Frontal cortex (tissue), 4 donors: ENCODE measurements at places on chromosomes 12 and 14.

DNA sequence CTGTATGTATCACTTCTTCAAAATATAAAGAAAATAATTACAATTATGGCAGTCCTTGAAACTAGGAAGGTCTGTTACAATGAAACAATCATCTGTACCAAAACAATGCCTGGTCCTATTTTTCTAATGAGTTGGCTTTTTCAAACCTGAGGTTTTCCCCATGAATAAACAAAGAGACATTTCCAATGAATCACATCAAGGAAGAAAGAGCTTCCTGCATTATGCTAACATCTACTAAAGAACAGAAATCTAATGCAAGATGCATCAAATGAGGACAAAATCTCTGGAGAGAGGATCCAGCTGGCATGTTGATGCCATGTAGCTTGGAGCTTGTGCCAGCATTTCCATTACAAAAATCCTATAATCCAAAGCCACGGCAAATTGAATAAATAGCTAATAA, 29.3 kb downstream of the NIN start:
- no peak for DNase-seq

- no peak for DNase-seq
These were observed 118.8 kb upstream of the DIO3 start for GRCh38 chr14:101442451-101442850.

- no peak for DNase-seq
These were observed 60.0 kb upstream of the FZD10 start for GRCh38 chr12:130102266-130102665.

- DNase-seq = no peak
These were observed 90.2 kb upstream of the HECTD1 start for GRCh38 chr14:31297701-31298344.

GRCh38 chr14:87566991-87567390, 426.0 kb downstream of the GALC start:
- DNase-seq = no peak

GRCh38 chr14:52355016-52355431, 40.9 kb downstream of the PTGER2 start:
- no peak for DNase-seq

DNA sequence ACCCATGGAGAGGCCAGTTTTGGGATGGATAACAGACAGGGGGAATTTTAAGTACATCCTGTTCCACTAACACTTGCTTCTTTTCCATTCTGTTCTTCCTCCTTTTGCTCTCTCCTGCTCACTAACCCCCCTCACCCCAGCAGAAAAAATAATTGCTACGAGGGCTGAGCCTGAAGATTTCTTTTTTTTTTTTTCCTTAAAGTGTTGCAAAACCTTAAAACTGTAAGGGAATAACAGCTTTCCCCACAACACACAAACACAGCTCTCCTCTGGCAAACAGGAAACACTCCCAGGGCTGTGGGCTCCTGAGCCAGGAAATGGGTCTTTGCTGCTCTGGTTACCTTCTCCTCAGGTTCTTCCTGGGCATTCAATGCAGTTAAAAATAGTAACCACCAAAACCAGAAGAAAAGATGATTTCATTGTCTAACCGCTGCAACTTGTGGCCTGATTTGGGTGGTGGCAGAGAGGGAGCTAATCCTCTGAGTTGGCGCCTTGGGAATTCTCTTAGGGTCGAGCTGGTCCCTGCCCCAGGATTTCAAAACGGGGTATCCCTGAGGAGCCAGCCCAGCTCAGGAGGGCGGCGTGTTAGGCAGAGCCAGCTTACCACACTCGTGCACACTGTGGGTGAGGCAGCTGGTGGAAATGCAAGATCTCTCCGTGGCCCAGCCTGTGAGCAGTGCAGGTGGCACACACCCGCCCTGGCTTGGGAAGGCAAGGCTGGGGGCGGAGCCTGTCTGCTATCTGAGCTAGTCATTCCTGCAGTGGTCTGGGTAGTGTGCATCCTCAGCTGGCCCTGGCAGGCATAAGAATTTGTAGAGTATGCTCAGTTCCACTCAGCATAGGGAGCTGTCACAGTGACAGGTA, 17.1 kb upstream of the EMP1 start:
- DNase-seq = no peak

DNA sequence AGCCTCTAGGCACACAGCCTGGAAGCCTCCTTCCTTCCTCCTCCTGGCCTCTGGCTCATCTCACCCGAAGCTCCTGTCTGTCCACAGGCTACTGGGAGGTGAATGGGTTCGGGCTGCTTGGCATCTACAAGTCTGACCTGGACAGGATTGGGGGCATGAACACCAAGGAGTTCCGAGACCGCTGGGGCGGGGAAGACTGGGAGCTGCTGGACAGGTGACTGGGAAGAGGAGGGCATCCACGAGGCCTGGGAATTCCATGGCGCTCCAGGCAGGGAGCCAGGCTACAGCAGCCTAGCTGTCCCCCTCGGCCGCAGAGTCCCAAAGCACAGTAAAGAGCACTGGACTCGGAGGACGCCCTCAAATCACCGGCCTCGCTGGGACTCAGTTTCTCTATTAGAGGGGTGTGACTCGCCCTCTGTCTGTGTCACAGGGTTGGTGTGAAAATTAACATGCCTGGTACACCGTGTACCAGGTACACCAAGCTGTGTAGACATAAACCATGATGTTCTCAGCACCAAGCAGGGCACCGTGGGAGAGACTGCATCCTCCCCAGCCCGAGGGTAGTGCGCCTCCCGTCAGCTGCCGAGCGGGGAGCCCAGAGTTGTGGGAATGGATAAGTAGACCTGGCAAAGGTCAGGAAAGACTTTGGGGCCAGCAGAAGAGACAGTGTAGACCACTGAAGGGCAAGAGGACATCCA, 99.6 kb downstream of the B4GALNT3 start:
- no peak for DNase-seq

DNA sequence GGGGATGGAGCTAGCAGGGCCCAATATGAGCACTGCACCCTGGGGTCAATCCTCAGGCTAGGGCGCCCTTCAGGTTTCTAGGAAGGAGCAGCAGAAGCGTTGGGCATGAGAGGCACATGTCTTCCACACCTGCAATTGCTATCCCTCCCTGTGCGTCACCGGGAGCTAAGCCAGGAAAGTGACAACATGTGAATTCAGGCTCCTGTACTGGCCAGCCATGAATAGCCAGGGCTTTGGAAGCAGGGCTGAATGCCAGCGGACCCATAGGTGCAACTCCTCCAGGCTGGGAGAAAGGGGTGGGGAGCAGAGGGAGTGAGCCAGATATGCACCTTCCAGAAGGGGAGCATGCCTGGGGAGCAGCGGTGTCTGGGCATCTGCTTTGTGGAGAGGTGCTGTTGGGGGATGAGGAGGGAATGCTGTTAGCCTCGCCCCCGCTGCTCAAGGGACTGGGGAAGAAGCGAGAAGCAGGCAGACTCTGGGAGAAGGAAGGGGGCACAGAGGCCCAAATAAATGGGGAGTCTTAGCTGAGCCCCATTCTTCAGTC, 6.1 kb downstream of the HOXC5 start:
- no peak for DNase-seq

- DNase-seq = no peak
These were observed 17.3 kb upstream of the DNAH10 start for GRCh38 chr12:123744836-123745235.

DNA sequence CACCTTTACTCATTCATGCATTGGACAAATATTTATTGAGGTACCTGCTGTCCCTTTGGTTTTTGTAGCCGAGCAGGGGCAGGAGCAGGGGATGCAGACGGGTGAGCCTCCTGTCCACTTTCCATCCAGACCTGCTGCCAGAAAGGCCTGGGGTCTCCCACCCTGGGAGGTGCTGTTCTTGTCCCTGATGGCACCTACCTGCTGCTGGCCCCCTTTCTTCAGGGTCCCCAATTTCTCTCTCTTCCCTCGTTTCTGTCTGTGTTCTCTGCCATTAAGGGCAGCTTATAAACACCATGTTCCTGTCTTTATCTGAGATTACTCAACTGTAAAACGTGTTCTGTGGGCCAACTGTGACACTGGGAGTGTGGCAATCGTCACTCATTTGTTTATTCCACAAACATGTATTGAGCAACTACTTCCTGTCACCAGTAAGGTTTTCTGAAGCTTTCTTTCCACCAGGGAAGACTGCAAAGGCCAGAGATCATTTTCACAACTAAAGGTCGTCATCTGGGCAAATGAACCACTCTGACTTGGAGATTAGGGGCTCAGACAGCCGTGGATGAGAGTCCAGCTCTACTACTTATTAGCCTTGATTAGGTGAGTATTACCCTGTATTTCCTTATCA, at the start of gene HAL:
HAL (minus strand) TSS at position 311 of the 625 bp plus-strand sequence. CDS start 434 bp downstream, outside the sequence.
- no peak for DNase-seq

DNA sequence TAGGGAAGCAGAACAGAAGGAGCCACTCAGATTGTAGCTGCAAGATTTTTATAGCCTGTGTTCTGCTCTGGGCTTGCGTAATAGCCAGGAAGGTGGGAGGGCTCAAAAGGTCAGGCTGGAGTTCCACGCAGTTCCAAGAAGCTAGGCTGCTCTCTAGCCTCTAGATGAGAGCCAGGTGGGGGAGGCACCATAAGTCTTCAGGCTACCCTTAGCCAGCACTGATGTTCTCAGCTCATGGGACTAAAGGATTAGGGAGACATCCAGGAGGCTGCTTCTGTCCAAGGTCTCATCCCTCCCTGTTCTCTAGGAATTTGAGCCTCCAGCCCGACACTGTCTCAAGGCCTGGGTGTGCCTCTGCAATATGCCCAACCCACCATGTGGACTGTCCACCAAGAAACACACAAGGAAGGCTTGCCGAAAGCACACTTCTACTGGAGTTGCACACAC, 1.7 kb downstream of the LMBR1L start:
- DNase-seq = no peak

DNA sequence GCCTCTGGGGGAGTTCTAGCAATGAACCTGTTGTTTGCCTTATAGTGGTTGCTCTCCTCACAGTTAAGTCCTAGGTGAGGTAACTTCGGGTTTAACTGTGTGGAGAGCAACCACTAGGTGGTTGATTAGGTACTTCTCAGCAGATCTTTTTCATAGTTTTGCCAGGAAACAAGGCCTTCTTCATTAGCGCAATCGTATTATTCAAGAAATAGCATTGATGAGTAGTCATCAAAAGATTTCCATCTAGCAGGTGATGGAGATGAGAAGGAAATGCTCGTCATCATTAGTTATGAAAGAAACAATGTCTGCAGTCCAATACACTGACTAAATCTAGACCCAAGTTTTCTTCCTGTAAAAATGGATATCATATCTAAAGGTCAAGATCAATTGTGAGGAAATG, 923.3 kb downstream of the AACS start:
- no peak for DNase-seq

- DNase-seq = no peak
These were observed 30.5 kb downstream of the EP400 start for GRCh38 chr12:131980263-131980662.
